Fibroblast of skin of scalp (primary cell): ENCODE measurements at places on chromosomes 16 and 17.
A peak's percentile ranks its signal among the peaks of the same experiment; 100 is the strongest.

- DNase-seq, result peak; percentile 46
Measured at GRCh38 chr16:397135-397661, at the start of gene NME4. Gene NME4, plus strand, starts transcription at chr16:397199. Its CDS starts 24 bp downstream, at chr16:397223.

GRCh38 chr16:11585460-11586377, 1.0 kb downstream of the LITAF start:
- DNase-seq, result no peak

DNA sequence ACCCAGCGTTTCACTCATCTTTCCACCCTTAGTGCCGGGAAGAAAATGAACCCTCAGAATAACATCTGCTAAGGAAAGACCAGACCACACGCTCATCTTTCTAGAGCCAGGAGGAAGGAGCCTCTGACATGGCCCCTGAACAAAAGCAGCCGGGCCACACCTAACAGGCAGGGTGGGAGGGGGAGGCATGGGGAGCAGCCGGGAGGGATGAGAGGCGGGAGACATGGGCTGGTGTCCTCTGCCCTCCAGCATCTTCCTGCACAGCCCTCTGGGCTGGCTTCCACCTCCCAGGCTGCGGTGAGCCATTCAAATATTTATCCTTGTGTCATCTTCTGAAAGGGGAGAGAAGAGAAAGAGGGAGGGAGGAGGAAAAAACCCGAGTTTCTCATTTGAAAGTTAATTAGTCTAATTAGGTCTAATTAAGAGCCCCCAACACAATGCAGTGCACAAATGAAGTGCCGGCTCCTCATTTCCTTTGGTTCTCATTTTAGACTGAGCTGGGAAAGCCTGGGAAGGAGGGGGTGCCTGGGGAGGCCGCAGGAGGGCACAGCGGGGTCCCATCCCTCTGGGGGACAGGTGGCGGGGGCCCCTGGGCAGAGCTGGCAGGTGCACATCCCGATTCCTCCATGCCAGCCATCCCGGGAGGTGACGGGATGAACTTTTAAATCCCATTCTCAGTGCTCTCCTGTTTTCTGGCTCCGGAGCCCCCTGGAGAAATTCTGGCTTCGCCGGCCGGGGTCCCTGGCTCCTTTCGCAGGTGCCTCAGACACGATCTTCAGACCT, 90.5 kb downstream of the ENGASE start:
- no peak for DNase-seq

DNA sequence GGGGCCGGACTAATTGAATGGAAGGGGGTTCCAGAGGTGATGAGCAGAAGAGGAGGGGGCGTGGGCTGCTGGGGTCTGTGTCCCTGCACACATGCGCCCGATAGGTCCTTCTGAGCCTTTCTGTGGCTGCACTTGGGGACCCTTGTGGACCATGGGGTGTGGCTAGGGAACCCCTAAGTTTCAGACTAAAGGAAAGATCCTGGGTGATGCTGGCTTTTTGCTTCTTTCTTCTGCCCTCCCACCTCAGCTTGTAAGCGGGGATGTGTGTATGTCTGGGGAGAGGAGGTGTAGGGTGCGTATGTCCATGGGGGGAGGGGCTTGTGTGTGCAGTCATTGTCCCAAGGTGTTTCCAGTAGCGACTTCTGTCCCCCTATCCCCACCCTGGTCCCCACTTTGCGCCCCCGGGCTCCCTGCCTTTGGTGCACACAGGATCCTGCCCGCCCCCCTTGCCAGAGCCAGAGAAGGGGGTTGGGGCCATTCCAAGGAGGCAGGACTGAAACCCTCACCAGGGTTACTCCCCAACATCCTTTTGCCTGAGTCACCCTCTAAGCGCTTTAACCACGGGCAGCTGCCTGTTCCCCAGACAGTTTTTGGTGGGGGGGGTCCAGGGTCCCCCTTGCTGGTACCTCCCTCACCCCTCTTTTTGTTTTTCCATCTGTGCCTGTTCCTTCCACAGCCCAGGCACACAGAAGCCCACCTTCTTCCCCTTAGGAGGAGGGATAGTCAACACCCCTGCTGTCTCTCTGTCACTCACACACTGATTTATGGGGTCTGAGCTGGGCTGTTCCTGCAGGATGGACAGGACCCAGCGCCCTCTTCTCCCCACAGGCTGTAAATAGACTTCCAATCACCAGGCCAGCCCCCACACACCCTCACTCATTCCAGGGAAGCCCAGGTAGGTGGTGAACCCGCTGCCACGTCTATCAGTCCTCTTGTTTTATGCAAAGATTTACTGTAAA, 83.2 kb downstream of the ARHGAP23 start:
- peak; percentile 77 for DNase-seq

DNA sequence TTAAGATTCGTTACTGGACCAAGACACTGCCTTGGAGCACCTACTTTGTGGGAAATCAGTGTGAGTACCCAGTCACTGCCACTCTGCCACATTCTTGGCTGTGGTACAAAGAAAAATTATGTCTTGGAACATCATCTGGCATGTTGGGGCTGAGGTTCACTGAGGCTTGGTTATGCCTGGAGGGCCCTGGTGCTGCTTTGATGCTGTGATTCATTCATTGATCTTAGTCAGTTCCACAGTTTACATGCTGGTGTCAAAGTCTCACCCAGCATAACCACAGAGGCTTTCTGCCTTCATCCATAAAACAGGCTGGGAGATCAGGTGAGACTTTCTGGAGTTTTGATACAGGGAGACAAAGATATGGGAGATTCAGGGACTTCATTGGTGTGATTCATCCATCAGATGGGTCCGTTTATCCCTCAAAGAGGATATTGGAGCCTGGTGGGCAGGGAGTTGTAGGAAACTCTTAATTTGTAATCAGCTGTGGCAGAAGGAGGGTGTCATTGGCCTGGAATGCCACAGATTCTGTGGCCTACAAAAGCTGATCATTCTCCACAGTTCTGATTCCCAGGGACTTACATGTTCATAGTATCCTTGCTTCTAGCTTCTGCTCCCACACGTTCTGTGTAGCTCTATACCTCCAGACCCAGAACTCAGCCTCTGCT, 322.5 kb downstream of the PMP22 start:
- peak; percentile 67 for DNase-seq

DNA sequence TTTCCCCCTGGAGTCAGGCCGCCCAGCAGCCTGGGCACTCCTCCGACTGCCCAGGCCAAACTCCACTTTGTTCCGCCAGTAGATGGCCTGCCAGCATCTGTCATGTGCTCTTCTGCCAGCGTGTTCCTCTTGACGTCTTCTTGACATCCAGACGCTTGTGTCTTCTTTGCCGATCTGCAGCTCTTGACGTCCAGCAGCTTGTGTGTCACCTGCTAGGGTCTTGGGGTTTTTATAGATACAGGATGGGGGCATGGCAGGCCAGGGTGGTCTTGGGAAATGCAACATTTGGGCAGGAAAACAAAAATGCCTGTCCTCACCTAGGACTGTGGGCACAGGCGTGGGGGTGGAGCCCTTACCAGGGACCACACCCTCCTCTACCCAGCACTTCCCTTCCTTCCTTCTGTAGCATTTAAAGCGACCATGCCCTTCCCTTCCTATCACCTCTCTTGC, 88.7 kb downstream of the BMERB1 start:
- DNase-seq, result no peak
